ENCODE measurements at places on chromosomes 6 and 20. TPM values are rescaled to one million over a fixed set of nuclear protein-coding genes. Genes with fewer than 3 reads are reported as not detected.

PTPRK gene
- total RNA-seq = 0.78 TPM

PLA2G7 gene
- not detected for total RNA-seq

GRCh38 chr6:26598267-26598666, 1.5 kb downstream of the ABT1 start:
- DNase-seq = no peak

DNA sequence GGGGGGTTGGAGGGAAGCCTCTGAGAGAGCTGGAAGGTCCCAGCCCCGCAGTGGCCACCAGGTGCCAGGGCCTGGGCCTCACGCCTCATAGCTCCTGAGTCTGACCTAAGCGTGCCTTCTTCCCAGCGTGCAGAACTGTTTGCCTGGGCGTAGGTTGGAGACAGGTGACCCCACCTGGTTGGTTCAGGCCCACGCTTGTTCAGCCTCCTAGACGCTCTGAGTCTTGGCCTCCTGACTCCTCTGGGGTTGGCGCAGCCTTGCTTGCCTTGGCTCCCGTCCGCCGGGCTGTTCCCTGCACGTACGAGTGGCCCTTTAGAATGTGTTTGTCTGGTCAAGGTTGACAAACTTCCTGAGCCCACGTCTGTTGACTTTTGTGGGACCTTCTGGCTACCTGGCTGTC, 70.8 kb downstream of the EYA2 start:
- DNase-seq = no peak
